ENCODE measurements at places on chromosomes 1 and 21.
A peak's percentile ranks its signal among the peaks of the same experiment; 100 is the strongest.

DNA sequence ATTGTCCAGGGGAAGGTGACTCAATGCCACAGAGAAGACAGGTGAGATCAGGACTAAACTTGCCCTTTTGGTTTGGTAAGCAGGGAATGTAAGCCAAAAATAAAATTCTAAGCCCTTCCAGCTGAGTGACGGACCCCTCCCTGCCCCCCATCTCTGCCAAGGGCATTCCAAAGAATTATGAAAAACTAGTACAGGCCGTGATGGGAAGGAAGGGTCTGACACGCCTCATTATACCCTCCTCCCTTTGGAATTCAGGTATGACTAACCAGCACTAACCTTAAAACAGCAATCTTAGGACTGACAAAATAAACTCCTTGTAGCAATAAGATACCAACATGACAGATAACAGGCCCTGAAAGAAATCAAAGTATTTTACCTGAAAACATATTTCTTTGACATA lies 99.6 kb downstream of the GABPA start:
- no peak for DNase-seq

DNA sequence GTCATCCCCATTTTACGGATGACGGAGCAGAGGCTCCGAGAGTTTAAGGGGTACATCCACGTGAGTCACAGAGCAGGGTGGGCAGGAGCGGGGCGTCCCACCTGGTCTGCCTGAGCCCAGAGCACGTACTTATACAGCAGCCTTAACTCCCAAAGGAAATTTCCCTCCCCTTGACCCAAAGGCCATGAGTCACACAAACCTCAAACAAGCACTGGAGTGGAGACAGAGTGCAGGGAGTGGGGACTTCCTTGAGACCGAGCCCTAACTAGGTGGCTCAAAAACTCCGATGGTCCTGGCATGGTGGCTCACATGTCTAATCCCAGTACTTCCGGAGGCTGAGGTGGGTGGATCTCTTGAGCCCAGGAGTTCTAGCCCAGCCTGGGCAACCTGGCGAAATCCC lies 141.6 kb upstream of the KLHDC7A start:
- no peak for DNase-seq

DNA sequence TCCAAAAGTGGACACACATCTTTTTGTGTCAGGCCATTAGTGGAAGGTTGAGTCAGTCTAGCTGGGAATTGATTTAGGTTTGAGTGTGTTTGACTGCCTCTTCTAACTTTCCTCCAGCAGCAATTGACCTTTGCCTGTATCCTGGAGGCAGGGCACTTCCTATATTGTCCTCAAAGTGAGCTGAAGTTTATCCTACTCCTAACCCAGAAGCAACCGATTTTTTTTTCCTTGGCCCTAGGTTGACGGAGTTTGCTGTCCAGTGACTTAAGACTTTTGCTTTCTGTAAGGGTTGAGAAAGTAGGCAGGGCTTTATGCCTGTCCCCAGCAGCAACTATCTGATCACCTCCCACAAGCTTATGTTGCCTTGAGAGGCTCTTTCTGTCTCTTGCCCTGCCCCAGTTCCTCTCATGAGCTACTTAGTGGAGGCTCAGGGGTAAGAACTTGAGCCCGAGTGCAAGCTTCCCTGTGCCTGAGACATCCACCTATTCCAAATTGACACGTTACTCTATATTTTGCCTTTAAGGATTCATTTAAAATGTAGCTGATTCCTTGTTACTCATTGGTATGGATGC lies 30.9 kb downstream of the SLC35F3 start:
- DNase-seq = no peak

DNA sequence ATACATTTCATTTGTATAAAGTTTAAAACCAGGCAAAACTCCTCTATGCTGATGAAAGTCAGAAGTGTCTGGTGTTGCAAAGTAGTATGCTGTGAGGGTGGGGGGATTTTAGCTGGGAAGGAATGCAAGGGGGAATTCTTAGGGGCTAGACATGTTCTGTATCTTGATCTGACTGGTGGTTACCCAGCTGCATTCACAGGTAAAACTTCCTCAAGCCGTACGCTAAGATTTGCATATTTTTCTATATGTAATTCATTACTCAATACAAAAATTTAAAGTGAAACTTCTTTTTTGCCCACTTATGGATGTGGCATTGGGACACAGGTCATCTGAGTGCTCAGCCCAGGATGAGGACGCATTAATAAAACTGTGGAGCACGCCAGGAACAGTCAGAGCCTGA lies 323.3 kb downstream of the PAPPA2 start:
- no peak for DNase-seq

- DNase-seq = no peak
Observed at GRCh38 chr1:51472359-51472758, 46.7 kb downstream of the EPS15 start.

DNA sequence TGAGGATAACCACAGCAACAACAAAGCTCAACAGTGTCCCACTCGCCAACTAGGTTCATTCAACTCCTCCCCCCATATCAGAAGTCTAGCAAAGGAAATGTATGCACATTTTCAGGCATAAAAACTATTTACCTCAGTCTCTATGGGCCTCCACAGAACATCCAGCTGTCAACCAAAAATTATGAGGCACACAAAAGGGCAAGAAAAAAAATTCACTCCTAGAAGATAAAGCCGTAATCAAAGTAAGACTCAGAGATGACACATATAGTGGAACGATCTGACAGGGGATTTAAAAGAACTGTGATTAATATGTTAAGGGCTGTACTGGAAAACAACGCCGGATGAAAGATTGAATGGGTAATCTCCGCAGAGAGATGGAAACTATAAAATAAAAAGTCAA lies 158.7 kb downstream of the NTPCR start:
- DNase-seq = no peak

DNA sequence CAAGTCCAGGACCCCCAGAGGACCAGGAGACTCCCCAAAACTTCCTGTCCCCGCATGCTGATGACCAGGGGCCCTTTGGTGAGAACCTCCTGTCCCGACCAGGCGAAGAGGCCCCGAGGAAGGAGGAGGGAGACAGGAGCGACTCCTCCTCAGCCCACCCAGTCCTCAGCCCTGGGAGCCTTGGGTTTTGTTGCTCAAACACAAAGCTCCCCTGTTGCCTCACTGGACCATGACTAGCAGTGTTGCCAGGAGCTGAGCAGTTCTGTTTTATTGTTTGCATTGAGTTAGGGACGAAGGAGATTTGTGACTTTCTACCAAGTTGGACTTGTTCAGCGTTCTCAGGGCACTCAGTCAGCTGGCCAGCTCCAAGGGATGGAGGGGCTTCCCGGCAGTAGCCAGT lies 10.0 kb downstream of the UMODL1 start:
- no peak for DNase-seq

DNA sequence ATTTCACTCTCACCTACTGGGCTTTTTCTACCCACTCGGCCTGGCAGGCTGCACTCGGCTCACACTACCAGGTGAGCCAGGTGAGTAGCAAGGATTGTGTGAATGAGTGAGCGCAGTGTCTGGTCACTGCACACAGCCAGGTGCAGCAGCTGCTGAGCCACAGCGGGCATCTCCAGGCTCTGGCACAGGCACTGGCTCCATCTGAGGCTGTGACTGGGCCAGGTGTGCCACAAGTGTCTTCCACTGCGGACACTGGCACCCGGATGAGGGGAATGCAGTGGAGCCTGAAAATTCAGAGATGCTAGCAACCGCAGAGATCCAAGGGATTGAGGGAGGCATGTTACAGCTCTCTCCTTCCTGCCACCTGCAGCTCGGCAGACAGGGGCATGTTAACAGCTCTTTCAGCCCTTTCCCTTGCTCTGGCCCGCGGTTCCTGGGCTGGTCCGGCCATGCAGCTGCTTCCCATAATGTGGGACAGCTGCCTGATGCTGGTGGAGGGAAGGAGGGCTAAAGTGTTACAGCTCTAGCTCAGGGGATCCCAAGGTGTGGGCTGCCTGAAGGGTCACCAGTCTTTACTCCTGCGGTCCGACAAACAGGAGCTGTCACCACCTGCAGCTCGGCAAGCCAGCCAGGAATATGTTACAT lies 1038.3 kb downstream of the AMY1C start:
- DNase-seq = no peak

DNA sequence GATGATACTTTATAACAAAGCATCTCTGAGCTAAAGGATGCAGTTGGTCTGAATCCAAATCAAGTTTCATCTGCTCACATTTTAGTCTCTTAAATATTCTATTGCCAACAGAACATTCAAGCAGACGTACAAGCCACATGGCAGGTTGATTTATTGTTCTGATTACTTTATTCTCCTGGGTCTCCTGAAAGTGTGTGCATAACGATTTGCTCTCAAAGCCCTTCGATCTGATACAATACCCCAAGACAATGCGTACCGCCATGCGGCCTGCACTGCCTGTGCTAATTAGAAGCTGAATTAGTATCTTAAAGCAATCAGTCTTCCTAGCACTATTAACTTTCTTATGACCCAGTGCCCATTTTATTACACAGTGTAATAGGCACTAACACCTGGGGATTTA lies 56.9 kb downstream of the FHAD1 start:
- DNase-seq = no peak

GRCh38 chr1:6869545-6869944 lies 84.3 kb downstream of the CAMTA1 start:
- no peak for DNase-seq

- peak; percentile 45 for DNase-seq
Observed at GRCh38 chr21:14215971-14216641, at the start of gene RBM11. RBM11 (plus strand) TSS chr21:14216157; CDS start chr21:14216187, 30 bp downstream.

DNA sequence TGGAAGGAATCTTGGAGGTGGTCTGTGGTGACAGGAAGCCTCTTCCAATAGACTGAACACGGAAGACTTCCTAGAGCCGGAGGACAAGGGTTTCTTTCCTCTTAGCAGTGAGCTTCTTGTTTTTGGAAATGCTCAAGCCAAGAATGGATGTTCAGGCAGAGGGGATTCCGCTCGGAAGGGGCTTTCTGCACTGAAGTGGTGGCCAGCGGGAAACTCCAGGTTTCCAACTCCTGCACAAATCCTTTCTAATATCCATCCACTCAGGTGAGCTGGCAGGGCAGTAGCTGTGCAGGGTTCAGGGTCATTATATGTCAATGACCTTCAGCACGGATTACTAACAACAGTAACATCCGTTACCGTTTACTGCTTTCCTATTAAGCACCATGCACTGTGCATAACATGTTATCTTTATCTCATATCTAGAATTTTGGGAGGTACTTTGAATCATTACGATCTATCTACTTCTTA lies 573 bp upstream of the CPT2 start:
- DNase-seq = no peak

DNA sequence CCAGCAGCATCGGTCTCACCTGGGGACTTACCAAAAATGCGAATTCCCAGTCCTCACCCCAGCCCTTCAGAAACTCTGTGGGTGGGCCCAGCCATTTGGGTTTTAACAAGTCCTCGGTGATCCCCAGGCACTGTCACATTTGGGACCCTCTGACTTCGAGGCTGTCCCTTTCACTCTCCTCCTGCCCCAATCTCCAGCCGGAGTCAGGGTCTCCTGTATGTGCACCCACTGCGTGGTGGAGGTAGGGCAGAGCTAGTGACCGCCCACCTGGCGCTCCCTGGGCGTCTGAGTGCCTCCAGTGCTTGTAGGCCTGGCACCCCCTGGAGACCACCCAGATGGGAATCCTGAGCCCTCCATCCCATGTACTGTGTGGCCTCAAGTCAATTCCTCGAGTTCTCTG lies 31.1 kb downstream of the EPHA8 start:
- DNase-seq = no peak

DNA sequence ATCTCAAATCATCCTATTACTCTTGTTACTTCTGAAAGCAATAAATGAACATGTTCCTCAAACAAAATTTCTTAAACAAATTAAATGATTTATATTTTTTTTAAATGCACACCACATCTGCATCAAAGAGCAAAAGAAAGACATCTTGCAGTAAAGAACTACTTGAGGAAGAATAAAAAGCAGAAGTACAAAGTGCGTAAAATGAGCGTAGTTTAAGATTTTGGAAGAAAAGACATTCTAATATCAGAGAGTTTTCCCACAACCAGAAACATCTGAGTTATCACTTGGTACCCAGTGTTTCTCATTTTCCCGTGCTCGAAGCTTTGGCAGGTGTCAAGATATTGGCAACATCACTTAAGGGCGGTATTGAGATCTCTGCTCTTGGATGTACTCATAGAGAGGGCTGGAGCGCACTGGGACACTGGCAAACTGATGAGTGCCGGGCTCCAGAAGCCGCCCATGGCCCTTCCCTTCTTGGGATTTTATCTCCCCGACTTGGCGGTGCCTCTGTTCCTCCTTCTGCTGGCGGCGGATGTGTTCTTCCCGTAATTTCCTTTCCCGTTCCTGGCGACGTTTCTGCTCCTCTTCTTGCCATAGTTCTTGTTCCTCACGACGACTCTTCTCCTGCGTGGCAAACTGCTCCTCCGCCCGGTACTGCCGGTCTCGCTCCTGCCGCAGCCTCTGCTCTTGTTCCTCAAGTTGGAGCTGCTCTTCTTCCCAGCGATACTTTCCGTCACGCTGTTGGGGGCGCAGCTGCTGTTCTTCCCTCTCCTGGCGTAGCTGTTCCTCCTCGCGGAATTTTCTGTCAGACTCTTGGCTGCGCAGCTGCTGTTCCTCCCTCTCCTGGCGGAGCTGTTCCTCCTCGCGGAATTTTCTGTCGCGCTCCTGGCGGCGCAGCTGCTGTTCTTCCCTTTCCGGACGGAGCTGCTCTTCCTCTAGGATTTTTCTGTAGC lies 7.9 kb downstream of the TCHH start:
- DNase-seq = no peak

DNA sequence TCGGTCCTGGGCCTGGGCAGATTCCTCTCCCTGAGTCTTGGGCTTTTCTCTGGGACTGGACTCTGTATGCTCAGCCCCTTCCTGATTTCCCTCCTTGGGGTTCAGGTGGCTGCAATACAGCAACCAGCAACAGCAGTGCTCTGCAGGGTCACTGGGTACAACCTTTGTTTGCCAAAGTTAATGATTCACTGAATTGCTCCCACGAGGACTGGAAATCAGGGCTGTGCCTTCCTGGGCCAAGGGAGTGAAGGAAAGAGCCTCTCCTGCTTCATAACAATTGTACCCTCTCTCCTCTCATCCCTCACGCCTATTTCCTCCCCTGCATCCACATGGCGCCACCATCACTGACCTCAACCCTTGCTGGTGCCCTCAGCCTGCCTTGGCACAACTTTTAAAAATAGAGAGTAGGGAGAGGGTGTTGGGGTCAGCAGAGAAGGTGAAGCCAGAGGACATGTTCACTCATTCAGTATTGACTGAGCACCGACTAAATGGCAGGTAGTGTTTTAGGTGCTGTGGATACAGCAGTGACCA lies 52.8 kb upstream of the GOLT1A start:
- no peak for DNase-seq

GRCh38 chr21:31318971-31319370 lies 25.1 kb downstream of the TIAM1 start:
- DNase-seq = no peak

- DNase-seq = no peak
Observed at GRCh38 chr1:171802207-171802606, 20.7 kb downstream of the METTL13 start.

- no peak for DNase-seq
Observed at GRCh38 chr1:81733480-81733879, 67.3 kb upstream of the ADGRL2 start.

DNA sequence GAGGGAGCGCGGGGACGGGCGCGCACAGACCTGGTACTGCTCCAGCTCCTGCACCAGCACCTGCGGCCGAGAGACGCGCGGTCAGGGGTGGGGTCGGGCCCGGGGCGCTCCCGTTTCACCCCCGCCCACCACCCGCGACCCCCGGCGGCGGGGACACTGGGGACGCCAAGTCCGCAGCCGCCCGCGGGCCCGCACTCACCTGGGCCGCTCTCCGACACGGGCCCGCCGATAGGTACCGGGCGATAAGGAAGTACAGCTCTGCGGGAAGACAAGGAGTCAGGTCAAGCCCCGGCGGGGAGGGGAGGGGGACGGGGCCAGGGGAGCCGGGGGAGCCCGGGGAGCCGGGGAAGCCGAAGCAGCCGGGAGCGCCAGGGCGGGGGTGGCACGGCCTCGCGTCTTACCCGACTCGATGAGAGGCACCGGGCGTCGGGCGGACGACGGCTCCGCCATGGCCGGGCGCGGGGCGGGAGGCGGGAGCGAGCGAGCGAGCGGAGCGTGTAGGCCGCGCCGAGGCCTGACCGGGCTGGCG lies 326 bp downstream of the BRWD1 start:
- no peak for DNase-seq

All from activated effector memory CD4-positive, alpha-beta T cell treated with Interleukin-2 at 50 U/mL for 16 hours (primary cell).